ENCODE measurements at places on chromosomes 1 and 21.

GRCh38 chr1:95140791-95141190 lies 23.6 kb downstream of the TLCD4 start:
- no peak for DNase-seq

- DNase-seq = no peak
Observed at GRCh38 chr1:1309251-1310108, 1.1 kb downstream of the PUSL1 start.

DNA sequence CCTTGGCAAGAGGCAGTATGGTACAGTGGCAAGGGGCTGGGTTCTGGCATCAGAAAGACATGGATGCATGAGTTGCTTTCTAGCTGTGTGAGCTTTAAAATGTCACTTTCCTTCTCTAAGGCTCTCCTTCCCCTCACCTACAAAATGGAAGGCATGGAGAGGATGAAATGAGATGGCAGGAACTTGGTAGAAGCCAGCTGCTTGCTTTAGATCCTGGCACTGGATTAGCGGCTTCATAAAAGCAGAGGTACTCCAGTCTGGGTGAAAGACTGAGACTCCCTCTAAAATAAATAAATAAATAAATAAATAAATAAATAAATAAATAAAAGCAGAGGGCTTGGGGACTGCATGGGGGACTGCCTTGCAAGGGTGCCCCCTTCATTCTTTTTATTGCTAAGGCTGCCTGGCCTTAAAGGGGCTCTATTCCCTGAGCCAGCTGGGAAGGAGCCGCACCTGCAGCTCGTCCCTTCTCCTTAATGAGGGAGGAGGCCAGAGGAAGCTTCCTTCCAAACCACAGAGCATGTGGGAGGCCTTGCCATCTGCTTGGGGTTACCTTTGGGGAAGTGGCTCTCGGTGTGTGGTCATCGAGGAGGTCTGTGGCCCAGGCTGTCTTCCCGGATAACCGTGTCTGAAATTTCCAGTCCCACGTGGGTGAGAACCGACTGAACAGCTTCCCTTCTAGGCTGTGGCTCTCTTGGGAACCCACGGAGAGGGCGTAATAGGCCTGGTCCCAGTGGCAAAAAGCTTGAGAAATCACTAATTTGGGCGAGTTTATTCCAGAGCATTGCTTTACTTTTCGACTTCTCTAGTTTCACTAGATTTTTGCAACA lies 2.0 kb upstream of the ATP13A2 start:
- DNase-seq = no peak

DNA sequence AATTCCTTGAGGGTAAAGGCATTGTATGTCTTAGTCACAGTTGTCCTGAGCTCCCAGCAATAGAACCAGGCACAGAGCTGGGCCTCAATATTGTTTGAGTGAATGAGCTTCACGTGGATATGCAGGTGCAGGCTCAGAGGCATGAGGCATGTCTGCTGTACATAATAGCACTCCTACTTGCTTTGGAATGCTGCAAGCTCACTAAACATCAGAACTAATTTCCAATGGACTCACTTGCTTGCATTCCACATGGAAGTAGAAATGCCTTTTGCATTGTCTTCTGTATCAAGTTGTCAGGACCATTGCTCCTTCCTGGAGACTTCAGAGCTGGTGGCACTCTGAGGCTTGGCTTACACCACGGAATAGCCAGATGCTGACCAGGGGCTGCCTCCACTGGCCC lies 37.1 kb downstream of the INAVA start:
- DNase-seq = no peak

- DNase-seq = no peak
Observed at GRCh38 chr1:20601129-20601825, 12.4 kb downstream of the CDA start.

GRCh38 chr1:117871013-117871412 lies 58.4 kb downstream of the GDAP2 start:
- DNase-seq = no peak

GRCh38 chr21:16978309-16978895 lies 534.4 kb upstream of the CXADR start:
- DNase-seq = no peak

DNA sequence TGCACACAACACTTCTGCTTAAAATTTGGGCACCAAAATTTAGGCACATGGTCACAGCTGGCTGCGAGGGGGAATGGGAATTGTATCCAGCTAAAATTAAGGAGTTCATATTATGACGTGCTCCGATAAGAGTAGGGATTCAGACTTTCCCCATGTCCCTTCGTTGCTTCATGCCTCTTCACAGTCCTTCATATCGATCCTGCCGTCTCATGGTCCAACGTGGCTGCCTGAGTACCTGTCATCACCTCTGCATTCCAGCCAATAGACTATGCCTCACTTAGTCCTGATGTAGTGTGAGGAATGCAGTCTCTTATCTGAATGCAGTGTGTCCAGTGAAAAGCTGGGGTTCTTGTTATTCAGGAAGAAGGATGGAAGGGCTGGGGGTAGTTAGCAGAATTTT lies 108.6 kb downstream of the SIK1 start:
- DNase-seq = no peak

DNA sequence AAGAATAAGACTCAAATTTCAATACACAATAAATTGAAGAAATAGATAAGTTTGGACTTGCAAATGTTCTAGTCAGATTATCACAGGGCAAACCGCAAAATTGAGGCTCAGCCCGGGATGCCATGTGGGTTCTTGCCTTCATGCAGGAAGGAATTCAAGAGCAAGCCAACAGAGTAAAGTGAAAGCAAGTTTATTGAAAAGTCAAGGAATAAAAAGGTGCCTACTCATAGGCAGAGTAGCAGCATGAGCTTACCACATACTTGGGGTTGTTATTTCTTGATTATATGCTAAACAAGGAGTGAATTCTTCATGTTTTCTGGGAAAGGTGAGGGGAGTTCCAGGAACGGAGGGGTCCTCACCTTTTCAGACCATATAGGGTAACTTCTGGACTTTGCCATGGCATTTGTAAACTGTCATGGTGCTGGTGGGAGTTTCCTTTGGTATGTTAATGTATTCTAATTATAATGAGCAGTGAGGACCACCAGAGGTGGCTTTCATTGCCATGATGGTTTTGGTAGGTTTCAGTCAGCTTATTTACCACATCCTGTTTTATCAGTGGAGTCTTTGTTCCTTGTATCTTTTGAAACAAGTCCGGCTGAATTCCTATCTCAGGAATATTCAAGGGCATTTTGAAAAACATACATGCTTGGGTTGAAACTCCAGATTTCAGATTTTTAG lies 2.0 kb upstream of the OR2AK2 start:
- no peak for DNase-seq
